ENCODE measurements at places on chromosomes 11 and 22. TPM values are rescaled to one million over a fixed set of nuclear protein-coding genes. Genes with fewer than 3 reads are reported as not detected.

PRRG4 gene
- 19.0 TPM for total RNA-seq

SGSM1 gene
- total RNA-seq: 2.1 TPM

C11orf16 gene
- total RNA-seq: not detected

GPR137 gene
- 31.2 TPM for total RNA-seq

TEX12 gene
- total RNA-seq: 0.31 TPM

ANO1 gene
- 15.9 TPM for total RNA-seq

GAL3ST3 gene
- not detected for total RNA-seq

TEX54 gene
- total RNA-seq: not detected

NCF4 gene
- 6.3 TPM for total RNA-seq

SLC22A6 gene
- not detected for total RNA-seq

CPSF7 gene
- 58.1 TPM for total RNA-seq

VPREB1 gene
- total RNA-seq: not detected

OR8G1 gene
- total RNA-seq: not detected

All from left colon (tissue), 2 donors.